ENCODE measurements at places on chromosomes 1 and 21. TPM values are rescaled to one million over a fixed set of nuclear protein-coding genes. Genes with fewer than 3 reads are reported as not detected.

Gene CD53
- total RNA-seq: 16.6 TPM

Gene IFNAR1
- 48.5 TPM for total RNA-seq

DNA sequence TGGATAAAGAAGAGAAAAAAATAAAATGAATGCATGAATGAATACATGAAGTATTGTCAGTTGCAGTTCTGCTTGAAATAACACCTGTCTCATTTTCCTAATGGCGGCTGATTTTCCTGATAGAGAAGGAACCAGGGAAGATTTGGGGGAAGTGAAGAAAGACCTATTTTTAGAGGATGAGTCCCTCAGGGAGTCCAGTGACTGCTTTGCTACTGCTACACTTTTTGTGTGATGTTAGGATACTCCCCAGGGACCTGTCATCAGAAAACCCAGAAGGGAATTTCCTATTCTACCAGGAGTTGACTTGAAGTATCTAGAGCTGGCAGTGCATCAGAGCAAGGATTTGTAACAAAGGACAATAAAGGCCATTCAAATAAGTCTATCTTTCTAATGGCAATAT, 114.8 kb downstream of the MAB21L3 start:
- DNase-seq: no peak

GRCh38 chr1:156391366-156391677, 22.3 kb downstream of the RHBG start:
- no peak for DNase-seq

DNA sequence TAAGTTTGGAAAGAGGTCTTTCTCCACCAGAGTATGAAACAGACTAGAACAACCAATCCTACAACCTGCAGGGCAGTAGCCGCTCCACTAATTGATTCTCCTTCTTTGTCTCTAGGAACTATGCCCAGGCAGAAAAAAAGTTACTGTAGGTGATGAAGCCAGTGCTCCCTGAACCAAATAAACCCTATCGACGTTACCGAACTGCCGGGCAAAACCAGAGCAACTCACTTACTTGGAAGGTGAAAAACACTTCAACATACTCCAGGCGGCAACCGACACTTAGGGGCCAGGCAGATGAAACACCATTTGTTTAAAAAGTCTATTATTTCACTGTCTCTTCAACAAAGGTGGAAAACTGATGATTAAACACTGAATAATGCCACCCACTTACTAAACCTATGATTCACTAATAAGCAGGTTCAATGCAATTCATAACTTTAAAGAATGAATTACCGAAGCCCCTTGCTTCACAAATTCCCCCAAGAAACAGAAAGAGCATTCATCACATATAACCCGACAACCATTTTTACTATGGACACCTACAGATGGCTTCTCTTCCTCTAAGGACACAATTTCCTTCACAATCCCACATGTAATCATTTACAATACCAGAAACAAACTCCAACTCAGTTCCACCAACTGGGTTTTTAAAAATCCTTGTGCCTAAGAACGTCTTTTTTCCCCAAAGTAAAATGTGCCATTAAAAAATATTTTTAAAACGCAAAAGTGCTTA, 1.6 kb downstream of the NRIP1 start:
- no peak for DNase-seq
